ENCODE measurements at places on chromosomes 1 and 21. TPM values are rescaled to one million over a fixed set of nuclear protein-coding genes. Genes with fewer than 3 reads are reported as not detected.
A peak's percentile ranks its signal among the peaks of the same experiment; 100 is the strongest.

GRCh38 chr1:185017966-185018365 is 27.4 kb upstream of the RNF2 start:
- no peak overlapping the region for H3K4me3 ChIP-seq
- no peaks in the 10 kb centered on the region for H3K4me1 ChIP-seq
- DNase-seq = no peak
- no peak overlapping the region for H3K27ac ChIP-seq

DNA sequence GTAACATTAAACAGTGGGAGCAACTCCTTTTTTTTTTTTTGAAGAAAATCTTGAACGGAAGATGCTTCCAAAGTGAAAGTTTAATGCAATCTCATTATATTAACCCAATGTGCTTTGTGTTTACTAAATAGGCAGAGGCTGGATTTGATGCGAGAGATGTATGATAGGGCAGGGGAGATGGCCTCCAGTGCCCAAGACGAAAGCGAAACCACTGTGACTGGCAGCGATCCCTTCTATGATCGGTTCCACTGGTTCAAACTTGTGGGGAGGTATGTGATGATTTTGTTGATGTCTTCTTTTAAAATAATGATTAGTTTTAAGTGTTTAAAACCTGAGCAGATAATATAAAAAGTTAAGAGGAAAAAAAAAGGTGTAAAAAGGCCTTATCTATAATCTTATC is 74.2 kb upstream of the PGD start:
- no peak overlapping the region for H3K4me3 ChIP-seq
- no peak for DNase-seq
- H3K27ac ChIP-seq = no peak overlapping the region
- H3K36me3 ChIP-seq = peaks cover 61% of the 10 kb centered on the region
- no peaks in the 10 kb centered on the region for H3K4me1 ChIP-seq

- DNase-seq = peak; percentile 85
- H3K36me3 ChIP-seq = peaks cover 2% of the 10 kb centered on the region
- peaks cover 13% of the 10 kb centered on the region for H3K4me1 ChIP-seq
- no peaks in the 10 kb centered on the region for H3K27me3 ChIP-seq
- H3K4me3 ChIP-seq = peak overlapping the region; percentile 33
Measured at GRCh38 chr1:109274533-109275476, 8.1 kb downstream of the PSRC1 start.

GRCh38 chr1:166031932-166032571 is 134.7 kb downstream of the FAM78B start:
- H3K27ac ChIP-seq = no peak overlapping the region
- no peak overlapping the region for H3K4me3 ChIP-seq
- no peaks in the 10 kb centered on the region for H3K36me3 ChIP-seq
- H3K4me1 ChIP-seq = no peaks in the 10 kb centered on the region

DNA sequence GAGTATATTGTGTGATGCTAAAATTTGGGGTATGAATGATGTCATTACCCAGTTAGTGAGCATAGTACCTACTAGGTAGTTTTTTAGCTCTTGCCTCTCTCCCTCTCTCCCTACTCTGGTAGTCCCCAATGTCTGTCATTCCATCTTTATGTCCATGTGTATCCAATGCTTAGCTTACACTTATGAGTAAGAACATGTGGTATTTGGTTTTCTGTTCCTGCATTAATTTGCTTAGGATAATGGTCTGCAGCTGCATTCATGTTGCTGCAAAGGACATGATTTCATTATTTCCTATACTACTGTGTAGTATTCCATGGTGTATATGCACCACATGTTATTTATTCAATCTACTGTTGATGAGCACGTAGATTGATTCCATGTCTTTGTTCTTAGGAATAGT is 54.4 kb upstream of the NEGR1 start:
- no peak overlapping the region for H3K27ac ChIP-seq
- H3K27me3 ChIP-seq = no peaks in the 10 kb centered on the region
- no peaks in the 10 kb centered on the region for H3K36me3 ChIP-seq
- no peaks in the 10 kb centered on the region for H3K4me1 ChIP-seq

DNA sequence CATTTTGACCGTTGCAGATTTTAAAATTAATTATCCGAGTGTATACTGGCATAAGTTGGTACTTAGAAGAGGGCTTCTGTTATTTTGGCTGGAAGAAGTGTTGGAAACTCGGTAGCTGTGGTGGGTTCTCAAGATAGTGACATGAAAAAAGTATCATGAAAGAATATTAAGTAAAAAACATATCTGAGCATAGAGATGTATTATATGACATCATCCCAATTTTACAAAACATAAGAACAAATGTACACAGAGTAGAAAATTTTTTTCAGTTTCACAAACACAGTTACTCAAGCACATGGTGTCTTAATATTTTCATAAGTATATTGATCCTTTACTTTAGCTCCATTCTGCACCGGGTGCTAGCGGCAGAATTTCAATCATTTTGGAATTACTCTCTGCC is 684 bp downstream of the IFI16 start:
- DNase-seq = no peak
- H3K4me3 ChIP-seq = peak overlapping the region; percentile 62
- H3K4me1 ChIP-seq = peaks cover 72% of the 10 kb centered on the region
- H3K36me3 ChIP-seq = peaks cover 9% of the 10 kb centered on the region
- H3K27ac ChIP-seq = peak overlapping the region; percentile 95
- H3K27me3 ChIP-seq = no peaks in the 10 kb centered on the region

- H3K36me3 ChIP-seq = peaks cover 83% of the 10 kb centered on the region
- H3K27me3 ChIP-seq = no peaks in the 10 kb centered on the region
- H3K4me1 ChIP-seq = no peaks in the 10 kb centered on the region
- no peak for DNase-seq
- no peak overlapping the region for H3K27ac ChIP-seq
- no peak overlapping the region for H3K4me3 ChIP-seq
Measured at GRCh38 chr1:40273547-40274166, 15.6 kb downstream of the ZMPSTE24 start.

DNA sequence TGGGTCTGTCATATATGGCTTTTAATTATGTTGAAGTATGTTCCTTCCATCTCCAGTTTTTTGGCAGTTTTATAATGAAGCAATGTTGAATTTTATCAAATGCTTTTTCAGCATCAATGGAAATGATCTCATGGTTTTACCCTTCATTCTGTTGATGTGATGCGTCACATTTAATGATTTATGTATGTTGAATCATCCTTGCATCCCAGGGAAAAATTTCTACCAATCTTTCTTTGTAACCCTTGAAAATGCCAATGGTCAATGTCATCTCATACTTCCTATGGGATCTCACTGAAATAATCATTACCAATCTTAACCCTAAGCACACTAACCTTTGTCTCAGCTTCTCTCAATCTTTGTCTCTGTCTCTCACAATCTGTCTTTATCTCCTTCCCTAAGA is 1004.0 kb downstream of the KCNT2 start:
- no peak for DNase-seq

DTL gene
- polyA plus RNA-seq = 29.0 TPM

LRRN2 gene
- polyA plus RNA-seq = 1.8 TPM

All from left lung (tissue), 14 donors.